ENCODE measurements at places on chromosomes 5 and 9. TPM values are rescaled to one million over a fixed set of nuclear protein-coding genes. Genes with fewer than 3 reads are reported as not detected.

DNA sequence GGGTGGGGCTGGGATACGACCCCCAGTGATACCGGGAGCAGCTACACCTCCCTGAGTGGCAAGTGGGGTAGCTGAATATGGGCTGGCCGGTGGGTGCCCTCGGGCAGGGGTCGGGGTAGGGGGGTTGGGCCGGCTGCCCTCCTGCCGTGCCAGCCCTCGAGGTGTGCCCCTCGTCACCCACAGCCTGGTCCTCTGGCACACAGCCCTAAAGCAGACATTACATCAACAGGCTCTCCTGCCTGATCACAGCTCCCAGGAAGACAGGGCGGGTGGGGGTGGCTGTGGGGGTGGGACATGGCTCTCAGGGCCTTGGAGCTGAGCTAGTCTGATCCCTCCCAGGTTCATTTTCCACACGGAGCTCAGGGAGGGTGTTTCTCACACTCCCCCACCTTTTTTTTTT is 23.2 kb downstream of the FBXW5 start:
- DNase-seq, result no peak

DNA sequence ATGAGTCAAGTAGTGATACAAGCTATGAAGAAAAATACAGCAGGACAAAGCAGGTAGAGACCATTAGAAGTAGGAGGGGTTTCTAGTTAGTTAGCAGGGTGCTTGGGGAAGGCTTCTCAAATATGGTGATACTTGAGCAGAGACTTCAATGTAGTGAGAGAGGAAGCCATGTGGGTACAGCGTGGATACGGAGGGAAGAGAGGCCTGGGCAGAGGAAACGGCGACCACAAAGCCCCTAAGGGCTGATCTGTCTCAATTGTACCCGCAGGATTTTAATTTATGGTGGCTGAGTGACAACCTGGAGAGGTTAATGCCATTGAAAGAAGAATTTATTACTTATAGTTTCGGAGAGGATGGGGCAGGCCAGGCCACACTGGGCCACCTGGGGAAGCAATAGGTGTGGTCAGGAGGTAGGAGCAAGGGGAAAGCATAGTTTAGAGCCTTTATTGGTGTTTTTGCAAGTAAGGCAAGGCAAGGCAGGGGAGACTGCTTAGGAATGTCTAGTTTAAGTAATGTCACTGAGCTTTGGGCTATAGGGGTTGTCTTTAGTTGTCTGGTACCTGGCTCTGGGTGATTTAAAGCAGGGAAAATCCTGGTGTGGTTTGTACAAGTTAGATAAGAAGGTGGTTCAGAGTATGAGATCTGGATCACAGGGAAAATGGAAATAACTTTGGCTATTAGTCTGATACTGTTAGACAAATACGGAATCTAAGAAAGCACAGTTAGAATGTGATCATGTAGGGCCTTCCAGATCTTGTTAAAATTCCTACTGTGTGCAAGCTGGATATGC is 42.6 kb downstream of the GCNT4 start:
- no peak for DNase-seq

DNA sequence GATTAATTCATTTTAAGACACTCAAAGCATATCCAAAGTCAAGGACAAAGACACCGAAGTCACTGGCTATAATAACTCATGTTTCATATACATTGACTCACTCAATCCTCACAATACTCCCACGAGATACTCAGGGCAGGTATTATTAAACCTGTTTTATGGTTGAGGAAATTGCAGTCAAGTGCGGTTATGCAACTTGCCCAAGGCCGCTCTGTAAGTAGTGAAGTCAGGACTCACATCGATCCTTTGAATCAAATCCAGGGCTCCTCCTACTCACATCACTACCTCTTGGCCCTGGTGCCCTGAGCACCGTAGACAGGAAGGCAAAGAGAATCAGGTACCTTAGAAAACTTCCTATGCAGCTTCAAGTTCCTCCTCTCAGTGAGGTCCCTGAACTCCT is 87.8 kb upstream of the APC start:
- no peak for DNase-seq

DNA sequence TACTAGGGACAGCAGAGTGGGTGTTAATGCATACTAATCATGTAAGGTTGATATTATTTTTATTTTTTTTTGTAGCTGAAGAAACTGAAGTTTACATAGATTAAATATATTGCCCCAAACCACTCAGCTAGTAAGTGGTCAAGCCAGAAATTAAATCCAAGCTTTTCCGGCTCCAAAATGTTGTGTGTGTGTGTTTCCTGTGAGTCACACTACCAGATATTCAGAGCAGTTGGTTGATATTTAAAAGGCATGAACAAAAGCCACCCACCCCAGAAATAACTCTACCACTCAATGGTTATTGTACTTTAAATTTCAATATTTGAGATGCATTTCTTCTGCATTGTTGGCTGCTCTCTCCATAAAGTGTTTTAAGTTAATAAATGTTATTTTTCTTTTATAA is 29.5 kb downstream of the KCNN2 start:
- no peak for DNase-seq

- no peak for DNase-seq
These were observed 136.3 kb upstream of the SPRY4 start for GRCh38 chr5:142461028-142461590.

DNA sequence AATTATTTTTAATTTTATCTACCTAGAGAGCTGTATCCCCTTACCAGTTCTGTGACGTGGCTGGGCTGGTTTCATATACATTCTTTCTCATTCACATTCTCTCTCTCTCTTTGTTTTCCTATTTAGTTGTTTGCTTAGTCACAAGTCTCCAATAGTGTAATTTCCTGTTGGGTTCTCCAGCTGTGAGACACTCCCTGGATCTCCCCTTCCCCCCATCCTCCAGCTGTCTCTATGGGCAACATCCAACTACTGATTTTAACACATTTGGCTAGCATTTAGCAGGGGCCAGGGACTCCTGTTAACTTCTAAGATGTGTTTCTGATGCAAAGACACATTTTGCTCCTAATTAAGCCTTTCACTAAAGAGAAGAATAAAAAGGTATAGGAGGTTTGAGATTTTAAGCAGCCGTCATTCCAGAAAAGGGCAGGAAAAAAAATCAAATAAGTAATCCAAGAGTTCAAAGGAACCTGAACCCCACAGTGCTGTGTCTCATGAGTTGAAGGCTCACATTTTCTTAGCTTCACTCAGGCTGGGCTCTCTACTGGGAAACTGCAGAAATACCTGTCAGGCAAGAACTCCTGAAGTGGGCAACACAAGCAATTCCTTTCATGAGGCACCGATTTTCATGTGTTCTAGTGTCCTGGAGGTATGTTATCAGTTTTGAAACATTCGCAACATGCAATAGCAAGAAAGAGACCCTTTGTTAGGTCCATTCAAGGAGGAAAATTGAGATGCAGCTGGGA is 198.7 kb upstream of the C9orf72 start:
- DNase-seq, result peak; percentile 34

GRCh38 chr9:132357764-132358163 is 3.0 kb upstream of the SETX start:
- no peak for DNase-seq

- no peak for DNase-seq
These were observed 657 bp downstream of the MTRR start for GRCh38 chr5:7869474-7870136.

DNA sequence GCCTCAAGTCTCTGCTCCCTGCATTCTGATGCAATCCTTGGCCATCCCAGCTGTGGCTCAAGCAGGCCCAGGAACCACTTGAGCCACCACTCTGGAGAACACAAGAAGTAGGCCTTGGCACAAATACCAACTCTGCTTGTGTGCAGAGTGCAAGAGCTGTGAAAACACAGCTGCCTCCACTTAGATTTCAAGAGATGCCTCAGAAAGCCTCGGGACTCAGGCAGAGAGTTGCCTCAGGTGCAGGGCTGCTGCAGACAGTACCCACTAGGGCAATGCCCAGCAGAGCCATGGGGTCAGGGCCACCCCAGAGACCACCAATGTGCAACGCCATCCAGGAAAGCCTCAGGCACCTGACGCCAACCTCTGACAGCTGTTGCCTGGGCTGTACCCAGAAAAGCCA is 82.4 kb downstream of the FREM1 start:
- no peak for DNase-seq

- no peak for DNase-seq
These were observed 7.0 kb upstream of the LHX2 start for GRCh38 chr9:124004593-124004992.

DNA sequence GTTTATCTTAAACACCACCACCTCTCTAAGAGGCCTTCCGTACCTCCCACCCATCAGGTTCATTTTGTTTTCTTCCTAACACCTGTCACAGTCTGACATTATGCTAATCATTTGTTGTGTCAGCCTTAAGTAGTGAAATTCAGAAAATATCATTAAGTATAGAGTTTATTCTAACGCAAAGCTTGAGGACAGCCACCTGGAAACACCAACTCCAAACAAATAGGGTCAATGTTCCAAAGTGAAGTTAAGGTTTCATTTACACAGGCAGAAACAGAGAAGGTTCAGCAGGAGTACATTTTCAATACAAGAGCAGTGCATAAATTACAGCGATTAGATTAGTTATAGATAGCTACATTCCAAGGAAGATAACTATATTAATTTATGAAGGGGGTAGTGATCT is 1.3 kb upstream of the SMC5 start:
- DNase-seq, result no peak

- DNase-seq, result no peak
These were observed 463.6 kb downstream of the SPOCK1 start for GRCh38 chr5:137035480-137035878.

- no peak for DNase-seq
These were observed 32.8 kb upstream of the UBAC1 start for GRCh38 chr9:135993765-135994500.

DNA sequence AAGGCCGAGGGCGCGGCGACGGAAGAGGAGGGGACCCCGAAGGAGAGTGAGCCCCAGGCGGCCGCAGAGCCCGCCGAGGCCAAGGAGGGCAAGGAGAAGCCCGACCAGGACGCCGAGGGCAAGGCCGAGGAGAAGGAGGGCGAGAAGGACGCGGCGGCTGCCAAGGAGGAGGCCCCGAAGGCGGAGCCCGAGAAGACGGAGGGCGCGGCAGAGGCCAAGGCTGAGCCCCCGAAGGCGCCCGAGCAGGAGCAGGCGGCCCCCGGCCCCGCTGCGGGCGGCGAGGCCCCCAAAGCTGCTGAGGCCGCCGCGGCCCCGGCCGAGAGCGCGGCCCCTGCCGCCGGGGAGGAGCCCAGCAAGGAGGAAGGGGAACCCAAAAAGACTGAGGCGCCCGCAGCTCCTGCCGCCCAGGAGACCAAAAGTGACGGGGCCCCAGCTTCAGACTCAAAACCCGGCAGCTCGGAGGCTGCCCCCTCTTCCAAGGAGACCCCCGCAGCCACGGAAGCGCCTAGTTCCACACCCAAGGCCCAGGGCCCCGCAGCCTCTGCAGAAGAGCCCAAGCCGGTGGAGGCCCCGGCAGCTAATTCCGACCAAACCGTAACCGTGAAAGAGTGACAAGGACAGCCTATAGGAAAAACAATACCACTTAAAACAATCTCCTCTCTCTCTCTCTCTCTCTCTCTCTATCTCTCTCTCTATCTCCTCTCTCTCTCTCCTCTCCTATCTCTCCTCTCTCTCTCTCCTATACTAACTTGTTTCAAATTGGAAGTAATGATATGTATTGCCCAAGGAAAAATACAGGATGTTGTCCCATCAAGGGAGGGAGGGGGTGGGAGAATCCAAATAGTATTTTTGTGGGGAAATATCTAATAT is 58.1 kb downstream of the BASP1 start:
- no peak for DNase-seq

DNA sequence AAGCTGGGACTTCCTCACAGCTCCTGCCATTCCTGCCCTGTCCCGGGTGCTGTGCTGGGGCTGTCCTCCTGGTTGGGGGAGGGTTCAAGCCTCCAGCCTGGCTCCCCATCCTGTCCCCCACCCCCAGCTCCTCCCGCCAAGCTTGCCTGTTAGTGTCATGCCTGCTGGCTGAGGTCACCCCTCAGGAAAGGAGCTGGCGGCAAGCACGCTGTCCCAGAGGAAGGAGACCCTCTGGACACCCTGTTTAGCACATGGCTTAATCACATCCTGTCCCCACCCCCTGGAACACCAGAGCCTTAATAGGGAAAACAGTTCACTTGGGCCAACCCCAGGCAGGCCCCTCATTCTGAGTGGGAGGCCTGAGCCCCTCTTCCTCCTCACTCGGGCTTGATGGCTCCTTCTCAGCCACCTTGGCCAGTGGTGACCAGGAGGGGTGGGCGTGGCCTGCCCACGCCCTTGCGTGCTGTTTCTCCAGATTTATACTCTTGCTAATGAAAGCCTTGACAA is 9.2 kb upstream of the PHYHD1 start:
- no peak for DNase-seq

DNA sequence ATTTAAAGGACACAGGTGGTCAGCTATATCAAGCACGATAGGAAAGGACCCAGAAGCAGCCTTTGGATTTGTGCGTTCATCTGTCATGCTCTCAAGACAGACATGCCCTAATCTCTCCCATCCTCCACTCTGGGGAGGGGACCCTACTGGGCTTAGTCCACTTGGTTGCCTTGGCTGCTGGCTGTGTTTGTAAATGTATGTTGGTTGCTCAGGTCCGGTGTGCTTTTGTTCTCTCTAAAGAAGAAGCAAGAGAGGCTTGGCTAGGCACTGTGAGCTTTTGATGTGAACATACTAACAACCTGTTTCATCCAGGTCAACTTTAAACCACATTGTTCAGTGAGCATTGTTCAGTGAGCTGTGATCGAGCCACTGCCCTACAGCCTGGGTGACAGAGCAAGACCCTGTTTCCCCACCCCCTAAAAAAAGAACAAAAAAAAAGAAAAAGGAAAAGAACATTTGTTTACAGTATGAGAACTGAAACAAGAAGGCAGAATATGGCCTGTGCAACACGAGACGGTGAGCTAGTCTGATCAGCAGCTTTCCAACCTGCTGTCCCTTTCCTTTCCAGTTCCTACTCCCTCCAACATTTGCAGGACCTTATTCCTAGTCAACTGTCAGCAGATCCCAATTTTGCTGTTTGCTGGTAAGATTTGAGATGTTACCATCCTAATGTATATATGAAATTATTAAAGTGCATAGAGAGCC is 228.3 kb downstream of the ARHGAP26 start:
- no peak for DNase-seq

DNA sequence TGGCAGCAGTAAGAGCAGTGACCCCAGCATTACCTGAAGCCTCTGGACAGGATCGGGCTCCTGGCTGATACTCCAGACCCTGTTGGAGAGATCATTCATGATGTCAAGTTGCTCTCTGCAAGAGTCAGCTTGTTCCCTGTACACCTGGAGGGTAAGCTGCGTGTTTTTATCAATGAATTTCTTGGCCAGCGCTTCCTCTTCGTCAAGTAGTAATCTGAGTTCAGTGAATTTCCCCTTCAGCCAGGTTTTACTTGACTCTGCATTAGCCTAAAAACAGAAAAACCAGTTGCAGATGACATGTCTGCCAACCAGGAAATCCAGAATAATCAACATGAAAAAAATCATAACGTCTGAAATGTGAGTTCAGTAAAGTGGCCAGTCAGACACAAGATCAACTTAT is 19.1 kb downstream of the TRIM14 start:
- DNase-seq, result no peak

- no peak for DNase-seq
These were observed 4.4 kb upstream of the CREBRF start for GRCh38 chr5:173051746-173052145.

Gene SLC23A1
- polyA plus RNA-seq, result 11.8 TPM

Gene STKLD1
- 5.4 TPM for polyA plus RNA-seq

Gene ARID3C
- polyA plus RNA-seq, result 0.14 TPM

Gene PCDHA1
- polyA plus RNA-seq, result 0.09 TPM

Gene MED22
- polyA plus RNA-seq, result 32.5 TPM

Gene IFNA21
- not detected for polyA plus RNA-seq

Gene CAMK4
- 6.8 TPM for polyA plus RNA-seq

Gene TEX48
- not detected for polyA plus RNA-seq

Gene RNF208
- polyA plus RNA-seq, result 13.2 TPM

Gene VLDLR
- 29.9 TPM for polyA plus RNA-seq

Gene TMC1
- polyA plus RNA-seq, result 1.4 TPM

Gene CCDC112
- polyA plus RNA-seq, result 15.9 TPM

Gene TDRD7
- 8.0 TPM for polyA plus RNA-seq

Gene GRHPR
- polyA plus RNA-seq, result 135 TPM

All from renal cortex interstitium (tissue), 15 donors.